ENCODE measurements at places on chromosomes 6 and 20. TPM values are rescaled to one million over a fixed set of nuclear protein-coding genes. Genes with fewer than 3 reads are reported as not detected.

FNDC1 gene
- polyA plus RNA-seq = 0.03 TPM

NOL7 gene
- polyA plus RNA-seq = 33.4 TPM

THBS2 gene
- 97.3 TPM for polyA plus RNA-seq

CCN5 gene
- not detected for polyA plus RNA-seq

CDH26 gene
- not detected for polyA plus RNA-seq
